Fibroblast of lung (primary cell): ENCODE measurements at places on chromosomes 16 and 17.

- DNase-seq = peak; percentile 86
These were observed 8.1 kb upstream of the EFCAB13 start for GRCh38 chr17:47315451-47316266.

DNA sequence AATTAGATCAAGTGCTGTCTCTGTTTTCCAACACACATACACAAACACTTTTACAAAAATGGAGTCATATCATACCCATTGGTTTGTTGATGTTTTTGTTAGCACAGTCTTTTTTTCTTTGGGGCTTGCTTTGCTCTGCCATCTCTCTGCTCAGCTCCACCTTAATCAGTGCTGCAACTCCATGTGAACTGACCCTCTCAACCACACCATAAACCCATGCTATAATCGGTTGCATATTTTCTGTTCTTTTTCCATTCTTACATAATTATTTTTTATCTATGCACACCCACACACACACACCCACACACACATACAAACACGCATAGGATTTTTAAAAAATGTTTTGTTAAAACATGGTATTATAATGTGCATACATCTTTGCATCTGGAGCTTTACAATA lies 91.0 kb upstream of the CDH13 start:
- DNase-seq = no peak

- DNase-seq = peak; percentile 78
These were observed 492.2 kb downstream of the CDH11 start for GRCh38 chr16:64629622-64630021.

DNA sequence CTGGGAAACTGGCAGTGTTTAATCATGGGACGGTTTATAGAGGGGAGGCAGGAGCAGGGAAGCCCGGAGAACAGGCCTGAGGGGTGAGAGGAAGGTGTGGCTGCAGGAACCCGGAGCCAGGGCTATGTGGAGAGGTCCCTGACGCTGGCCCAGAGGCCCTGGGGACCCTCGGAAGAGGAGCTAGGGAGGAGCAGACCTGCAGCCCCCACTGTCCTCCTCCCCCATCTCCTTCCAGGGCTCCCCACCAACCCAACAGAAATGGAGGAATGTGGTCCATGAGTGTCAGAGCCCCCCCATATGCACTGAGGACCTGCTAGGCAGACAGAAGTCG lies 20.3 kb downstream of the TMEM235 start:
- DNase-seq = no peak

GRCh38 chr17:72592242-72592966 lies 471.6 kb downstream of the SOX9 start:
- DNase-seq = peak; percentile 86

GRCh38 chr17:3886776-3887175 lies 6.1 kb downstream of the CAMKK1 start:
- DNase-seq = no peak
